GM10248 (cell line): ENCODE measurements at places on chromosomes 1 and 21.

- no peak for DNase-seq
Measured at GRCh38 chr21:28776251-28776650, 216.4 kb downstream of the LTN1 start.

- DNase-seq = no peak
Measured at GRCh38 chr1:185874246-185874645, 140.1 kb downstream of the HMCN1 start.

DNA sequence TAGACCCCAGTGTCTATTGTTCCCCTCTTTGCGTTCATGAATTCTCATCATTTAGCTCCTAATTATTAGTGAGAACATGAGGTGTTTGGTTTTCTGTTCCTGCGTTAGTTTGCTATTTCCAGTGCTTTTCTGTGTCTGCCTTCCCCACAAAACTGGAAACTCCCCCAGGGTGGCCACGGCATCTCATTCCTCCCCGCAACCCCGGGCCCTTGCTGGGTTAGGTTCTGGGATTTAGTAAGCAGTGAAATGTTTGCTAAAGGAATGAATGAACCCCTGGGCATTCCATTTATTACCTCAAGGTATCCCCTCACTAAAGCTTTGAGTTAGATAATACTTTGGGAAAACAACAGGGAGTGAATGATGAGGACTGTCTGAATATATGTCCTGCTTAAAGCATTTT, 142.9 kb downstream of the GLUL start:
- DNase-seq = no peak

DNA sequence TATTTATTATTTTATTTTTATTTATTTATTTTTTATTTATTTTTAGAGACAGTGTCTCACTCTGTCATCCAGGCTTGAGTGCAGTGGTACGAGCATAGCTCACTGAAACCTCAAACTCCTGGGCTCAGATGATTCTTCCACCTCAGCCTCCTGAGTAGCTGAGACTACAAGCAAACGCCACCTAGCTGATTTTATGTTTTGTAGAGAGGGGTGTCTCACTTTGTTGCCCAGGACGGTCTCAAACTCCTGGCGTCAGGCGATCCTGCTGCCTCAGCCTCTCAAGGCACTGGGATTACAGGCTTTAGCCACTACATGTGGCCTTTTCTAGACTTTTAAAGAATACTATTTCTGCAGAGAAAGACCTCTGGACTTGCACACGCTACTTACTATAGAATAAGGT, 61.3 kb upstream of the C1orf53 start:
- no peak for DNase-seq

GRCh38 chr1:34983700-34984355, 1.3 kb downstream of the TMEM35B start:
- DNase-seq = no peak

DNA sequence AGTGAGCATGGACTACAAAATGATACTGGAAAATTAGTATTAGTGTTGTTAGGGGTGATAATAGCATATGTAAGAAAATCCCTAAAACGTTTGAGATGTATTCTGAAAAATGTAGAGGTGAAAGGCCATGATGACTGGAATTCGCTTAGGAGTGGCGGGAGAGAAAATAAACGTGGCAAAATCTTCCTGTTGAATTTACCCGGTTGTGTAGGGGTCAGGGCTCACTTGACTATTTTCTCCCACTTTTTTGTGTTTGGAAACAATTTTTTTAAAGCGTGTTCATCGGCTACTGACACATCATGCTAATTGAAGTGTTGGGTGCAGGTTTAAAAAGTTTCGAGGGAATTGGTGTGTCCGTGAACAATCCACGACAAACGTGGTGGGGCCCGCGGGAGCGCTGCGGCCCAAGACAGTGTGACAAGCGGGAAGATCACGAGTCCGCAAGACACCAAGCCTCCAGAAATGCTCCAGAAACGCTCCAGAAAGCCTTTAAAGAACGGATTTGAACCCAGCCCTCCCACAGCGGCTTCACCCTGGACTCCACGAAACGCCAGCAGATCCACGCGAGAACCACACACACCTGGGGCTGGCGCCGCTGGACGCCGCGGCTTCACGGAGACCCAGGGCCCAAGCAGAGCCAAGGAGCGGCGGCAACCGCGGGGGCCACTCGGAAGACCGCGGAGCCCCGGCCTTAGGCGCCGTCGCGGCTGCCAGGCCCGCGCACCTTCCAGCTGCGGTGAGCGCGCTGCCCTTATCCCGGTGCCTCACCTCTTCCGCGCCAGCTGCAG, 573 bp downstream of the PSMG1 start:
- no peak for DNase-seq

- DNase-seq = no peak
Measured at GRCh38 chr1:211741116-211741515, 65.7 kb upstream of the NEK2 start.

DNA sequence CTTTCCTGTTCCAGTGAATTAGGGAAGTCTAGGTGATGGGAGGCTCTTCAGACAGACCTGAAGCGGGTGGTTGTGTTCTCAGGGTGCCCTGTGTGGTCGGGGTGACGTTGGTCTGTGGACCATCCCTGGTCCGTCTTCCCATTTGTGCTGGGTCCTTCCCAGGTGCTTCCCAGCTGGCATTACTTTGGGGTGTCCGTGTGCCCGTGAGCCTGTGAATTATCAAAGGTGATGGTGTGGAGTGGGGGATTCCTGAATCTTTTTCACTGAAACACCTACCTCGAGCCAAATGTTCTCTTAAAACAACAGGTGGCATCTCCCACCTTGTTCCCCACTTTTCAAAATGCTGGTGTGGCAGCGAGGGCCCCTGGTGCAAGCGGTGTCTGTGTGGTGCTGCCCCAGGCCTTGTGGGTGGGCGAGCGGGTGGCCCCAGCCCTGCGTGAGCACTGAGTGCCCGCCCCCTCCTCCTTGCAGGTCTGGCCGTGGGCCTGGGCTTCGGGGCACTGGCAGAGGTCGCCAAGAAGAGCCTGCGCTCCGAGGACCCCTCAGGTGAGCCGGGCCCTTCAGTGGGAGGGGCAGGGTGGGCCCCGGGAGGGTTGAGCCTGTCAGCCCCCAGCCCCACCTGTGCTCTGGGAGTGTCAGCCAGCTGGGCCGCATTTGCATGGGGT, 37.0 kb downstream of the COQ8A start:
- no peak for DNase-seq

GRCh38 chr21:21971384-21971783, 973.2 kb downstream of the NCAM2 start:
- DNase-seq = no peak

GRCh38 chr1:117621316-117621715, 15.5 kb downstream of the TENT5C start:
- no peak for DNase-seq

DNA sequence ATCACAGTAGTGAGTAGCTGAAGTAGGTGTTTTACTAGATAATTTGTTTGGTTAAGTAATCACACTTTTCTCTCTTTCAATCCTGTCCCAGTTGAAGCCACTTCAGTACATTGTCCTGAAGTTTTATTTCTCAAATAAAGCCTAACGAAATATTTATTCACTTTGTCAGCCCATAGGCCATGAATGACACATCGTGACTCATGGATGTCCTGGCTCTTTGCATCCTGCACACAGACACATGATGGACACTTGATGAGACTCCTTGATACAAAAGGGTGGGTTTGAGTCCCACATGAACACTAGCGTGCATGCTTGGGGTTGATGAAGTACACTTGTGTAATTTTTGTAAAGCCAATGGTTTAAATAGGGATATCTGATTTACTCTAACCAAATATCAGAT, 22.7 kb upstream of the LAMC2 start:
- no peak for DNase-seq

DNA sequence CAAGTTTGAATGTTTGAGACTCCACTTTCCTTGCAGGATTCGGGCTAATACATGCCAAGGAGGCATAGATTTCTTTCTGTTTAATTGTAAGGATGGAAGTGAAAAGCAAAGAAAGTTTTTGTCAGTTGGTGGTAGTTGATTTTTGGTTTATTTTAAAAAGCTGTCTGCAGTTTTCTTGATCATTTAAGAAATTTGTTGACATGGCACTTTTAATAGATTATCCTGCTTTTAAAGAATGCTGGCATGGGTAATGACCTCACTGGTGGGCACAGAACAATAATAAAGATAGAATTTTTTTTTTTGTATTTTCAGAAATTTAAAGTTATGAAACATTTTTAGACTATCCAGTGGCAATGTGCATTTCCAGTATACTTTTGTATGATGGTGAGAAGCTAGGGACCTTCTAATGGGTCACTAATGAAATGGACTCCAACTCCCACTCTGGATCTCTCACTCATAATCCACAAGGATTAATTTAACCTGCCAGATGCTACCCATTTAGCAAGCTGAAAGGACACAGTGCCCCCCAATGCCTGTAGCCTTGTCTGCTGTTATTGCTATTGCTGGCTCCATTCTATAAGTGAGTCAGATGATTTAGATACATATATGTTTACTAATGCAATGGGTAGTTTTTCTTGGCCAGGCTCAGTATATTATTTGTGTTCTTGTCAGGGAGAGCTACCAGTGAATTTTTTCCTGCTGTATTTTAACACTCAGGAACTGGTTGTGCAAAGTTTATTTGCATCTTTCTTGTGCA, 190.2 kb upstream of the SGIP1 start:
- DNase-seq = no peak

- DNase-seq = no peak
Measured at GRCh38 chr1:201517631-201518030, 10.7 kb upstream of the CSRP1 start.

GRCh38 chr1:221840511-221841243, 98.8 kb upstream of the DUSP10 start:
- DNase-seq = no peak

- DNase-seq = no peak
Measured at GRCh38 chr1:19923137-19923952, at the start of gene PLA2G2E. Gene PLA2G2E (minus strand): TSS chr1:19923617. CDS start chr1:19923559, 58 bp downstream.

- DNase-seq = no peak
Measured at GRCh38 chr1:54996869-54997710, 1.6 kb upstream of the BSND start.

DNA sequence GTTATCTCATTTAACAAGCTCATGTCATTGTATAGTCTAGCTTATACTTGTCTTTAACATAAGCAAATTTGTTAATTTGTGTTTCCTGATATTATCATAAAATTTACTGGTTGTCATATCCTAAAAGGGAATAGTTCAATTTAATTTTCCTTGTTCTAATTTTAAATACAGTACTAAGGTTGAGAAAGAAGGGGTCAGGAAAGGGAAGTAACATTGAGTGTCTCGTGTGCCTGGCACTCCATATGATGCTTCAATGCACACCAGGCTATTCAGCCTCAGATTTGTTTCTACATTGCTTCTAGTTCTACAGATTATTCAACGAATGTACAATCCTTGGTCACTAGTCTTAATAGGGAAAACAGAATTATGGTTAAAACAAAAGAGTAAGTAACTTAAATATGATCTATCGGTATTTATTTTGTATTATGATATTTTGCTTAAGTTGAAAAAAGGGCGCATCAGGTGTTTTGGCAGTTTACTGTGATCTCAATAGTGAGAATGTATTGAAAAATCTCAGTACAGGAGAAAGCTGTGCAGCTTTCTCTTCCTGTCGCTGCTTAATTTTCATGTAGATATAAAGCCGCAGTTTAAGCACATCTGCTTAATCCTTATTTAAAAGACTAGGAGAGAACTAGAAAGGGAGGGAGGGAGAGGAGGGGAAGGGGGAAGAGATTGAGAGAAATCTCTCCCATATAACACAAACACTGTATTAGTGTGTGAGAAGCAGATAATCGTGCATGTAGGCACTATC, 13.0 kb downstream of the PTPRC start:
- DNase-seq = no peak

DNA sequence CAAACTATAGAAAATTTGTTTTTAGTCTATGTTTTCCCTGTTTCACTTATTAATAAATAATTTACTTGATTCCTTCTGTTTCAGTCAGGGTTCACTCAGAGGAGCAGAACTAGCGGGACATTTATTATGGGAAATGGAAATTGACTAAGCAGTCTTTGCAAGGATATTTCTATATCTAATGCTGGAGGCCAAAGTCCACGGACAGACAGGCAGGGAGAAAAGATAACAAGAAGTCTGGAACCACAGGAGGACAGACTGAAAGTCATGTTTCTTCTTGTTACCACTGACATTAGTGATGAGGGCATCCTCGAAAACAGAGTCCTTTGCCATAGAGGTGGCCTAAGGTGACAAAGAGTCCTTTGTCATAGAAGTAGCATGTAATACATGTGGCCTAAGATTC, 744.5 kb upstream of the TMPRSS15 start:
- no peak for DNase-seq

DNA sequence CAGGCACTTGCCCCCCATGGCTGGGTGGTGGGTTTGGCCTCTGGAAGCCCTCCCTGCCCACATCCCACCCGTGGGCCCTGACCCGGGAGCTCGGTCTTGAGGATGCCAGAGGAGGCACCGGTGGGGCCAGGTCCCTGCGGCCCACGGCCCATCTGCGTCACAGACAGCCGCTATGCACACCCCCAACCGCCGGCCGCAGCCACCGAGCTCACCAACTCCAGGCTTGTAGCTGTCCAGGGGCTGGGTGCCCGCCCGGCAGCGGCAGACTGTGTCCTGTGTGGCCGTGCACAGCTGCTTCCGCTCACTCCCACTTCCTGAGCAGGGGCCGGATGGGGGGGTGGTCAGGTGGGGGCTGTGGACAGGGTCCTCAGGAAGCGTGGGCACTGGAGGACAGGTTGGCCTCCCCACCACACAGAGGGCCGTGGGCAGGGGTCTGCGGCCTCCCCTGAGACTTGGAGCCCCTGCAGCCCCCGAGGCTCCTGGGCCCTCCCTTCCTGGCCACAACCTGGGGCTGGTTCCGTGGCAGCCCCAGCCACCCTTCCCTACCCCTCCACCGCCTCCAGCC, 1.1 kb downstream of the TNFRSF4 start:
- peak; percentile 70 for DNase-seq

GRCh38 chr1:151859891-151860293, 6.4 kb upstream of the THEM5 start:
- no peak for DNase-seq

DNA sequence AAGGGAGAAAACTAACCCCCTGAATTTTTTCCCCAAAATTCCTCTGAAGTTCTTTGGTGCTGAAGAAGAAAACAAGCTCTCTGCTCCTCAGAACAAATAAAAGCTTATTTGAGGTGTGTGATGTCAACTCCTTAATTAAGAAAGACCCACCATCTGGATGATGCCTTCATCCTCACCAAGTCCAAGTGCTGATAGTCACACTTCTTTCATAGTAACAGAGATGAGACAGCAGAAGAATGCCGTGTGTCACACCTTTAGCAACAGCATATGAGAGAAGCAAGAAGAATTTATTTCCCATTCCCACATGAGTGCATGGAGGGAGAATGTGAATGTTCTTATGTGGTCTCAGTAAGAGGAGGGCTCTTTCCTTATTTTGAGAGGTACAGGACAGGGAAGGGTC, 91.2 kb downstream of the TGFB2 start:
- no peak for DNase-seq
